ENCODE measurements at places on chromosomes 4 and X.

DNA sequence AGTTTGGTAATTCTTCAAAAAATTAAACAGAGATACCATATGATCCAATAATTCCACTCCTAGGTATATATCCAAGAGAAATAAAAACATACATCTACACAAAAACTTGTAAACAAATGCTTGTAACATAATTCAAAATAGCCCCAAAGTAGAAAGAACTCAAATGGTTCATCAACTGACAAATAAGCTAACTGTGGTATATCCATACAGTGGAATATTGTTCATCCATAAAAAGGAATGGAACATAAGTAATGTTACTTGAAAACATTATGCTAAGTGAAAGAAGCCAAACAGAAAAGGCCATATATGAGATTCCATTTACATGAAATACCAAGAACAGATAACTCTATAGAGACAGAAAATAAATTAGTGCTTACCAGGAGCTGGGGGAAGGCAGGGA is 13.4 kb downstream of the RBBP7 start:
- no peak for DNase-seq

DNA sequence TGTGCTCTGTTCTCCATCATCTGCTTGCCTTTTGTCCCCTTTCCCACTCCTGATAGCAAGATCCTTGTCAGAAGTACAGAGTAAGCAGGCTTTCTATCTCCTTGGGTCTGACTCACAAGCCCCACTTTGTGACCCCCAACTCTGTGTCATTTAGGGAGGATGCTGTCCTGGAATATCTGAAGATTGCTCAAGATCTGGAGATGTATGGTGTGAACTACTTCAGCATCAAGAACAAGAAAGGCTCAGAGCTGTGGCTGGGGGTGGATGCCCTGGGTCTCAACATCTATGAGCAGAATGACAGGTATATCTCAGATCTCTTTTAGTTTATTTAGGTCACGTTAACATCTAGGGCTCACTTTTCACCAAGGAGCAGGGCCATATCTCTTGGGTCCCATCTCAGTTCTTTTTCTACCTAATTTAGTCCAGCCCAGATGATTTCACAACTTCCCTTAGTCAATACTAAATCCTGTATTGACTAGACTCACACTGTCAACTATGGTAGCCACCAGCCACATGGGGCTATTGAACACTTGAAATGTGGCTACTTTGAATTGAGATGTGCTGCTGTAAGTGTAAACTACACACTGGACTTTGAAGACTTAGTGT is 64.3 kb downstream of the MSN start:
- DNase-seq: no peak

DNA sequence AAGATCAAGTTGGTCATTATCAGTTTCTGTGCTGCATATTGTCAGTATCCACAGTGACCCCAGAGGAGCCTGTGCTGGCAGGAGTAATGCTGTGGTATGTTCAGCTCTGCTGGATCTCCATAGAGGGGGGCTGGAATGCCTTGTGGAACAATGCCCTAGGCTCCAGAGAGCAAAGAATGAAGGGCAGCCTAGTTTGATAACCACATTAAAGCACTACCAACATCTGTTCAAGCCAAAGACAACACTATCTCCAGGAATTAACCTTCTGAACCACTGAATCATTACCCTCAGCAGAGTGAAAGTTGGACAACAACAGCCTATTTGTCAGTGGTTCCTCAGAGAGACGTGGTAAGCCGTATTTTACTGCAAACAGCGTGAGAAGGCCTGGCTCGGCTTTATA is 192.3 kb upstream of the CXorf66 start:
- DNase-seq: no peak

DNA sequence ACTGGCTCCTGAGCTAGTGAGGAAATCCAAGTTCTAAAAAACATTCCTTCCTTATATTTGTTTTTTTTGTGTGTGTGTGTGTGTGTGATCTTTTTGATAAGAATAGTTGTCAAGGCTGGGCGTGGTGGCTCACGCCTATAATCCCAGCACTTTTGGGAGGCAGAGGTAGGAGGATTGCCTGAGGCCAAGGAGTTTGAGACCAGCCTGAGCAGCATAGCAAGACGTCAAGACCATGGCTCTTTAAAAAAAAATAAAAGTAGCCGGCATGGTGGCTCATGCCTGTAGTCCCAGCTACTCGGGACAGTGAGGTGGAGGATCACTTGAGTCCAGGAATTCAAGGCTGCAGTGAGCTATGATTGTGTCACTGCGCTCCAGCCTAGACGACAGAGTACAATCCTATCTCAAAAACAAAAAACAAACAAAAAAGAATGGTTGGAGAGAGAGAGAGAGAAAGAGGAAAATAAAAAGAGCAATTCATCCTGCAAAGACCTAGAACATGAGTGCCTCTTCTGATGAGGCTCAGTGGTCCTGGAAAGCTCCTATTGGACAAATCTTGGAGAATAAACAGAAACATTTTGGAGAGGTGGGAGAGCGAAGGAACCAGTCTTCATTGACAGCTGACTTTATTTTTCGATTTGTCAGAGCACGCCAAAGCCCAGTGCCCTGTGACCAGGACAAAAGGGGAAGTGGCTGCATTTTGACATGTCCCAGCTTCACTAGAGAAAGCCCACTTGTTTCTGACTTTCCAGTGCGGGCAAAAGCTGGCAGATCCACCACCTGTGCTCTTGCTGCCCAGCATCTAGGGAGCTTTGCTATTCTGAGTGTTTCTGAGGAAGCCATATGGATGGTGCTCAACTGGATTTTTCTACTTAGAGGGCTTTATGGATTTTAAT is 244.7 kb downstream of the PALLD start:
- DNase-seq: no peak

DNA sequence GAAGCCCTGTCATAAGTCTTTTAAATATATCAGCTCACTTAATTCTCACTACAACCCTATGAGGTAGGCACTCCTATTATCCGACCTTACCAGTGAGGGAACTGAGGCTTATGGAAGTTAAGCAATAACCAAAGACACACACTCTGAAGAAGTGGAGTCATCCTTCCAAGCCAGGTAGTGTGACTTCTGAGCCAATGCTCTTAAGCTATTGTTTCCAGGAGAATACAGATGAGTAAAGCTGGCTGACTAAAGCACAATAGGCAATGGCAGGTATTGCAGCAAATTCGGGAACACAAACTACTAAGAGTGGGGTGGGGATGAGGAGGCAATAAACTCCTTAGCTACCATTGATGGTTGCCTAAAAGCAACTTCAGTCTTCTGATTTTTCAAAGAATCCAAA is 81.8 kb upstream of the KIT start:
- DNase-seq: no peak

- DNase-seq: no peak
These were observed 300.1 kb upstream of the SLC7A11 start for GRCh38 chr4:138542191-138542776.

DNA sequence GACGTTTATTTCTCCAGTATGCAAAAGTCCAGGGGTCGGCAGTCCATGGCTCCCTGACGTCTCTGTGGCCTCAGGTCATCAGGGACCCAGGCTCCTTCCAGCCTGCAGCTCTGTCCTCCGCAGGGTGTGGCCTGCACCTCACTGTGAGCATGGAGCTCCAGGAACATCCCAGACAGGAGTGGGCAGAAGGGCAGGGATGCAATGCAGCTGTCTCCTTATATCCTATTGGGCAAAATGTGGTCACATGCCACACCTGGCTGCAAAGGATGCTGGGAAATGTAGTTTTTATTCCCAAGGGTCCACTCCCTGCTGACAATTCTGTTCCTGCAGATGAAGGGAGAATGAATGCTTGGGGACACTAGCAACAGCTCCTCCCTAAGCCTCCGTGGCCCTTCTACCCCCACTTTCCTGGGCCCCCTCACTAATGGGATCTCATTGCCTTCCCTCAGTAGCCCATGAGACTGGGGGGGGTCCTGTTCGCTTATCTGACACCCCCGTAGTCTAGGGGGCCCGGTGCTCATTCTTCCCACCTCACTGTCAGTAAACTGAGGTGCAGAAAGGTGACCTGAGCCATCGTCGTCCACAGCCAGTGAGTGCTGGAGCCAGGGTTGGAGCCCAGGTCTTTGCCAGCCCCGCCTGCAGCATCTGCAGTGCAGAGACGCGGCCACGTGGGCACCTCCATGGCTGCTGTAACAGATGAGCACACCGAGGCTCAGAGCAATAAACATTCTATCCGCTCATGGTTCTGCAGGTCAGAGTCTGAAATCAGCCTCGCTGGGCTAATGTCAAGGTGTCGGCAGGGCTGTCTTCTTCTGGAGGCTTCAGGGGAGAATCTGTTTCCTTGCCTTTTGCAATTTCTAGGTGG is 5.9 kb upstream of the GRPEL1 start:
- no peak for DNase-seq

- peak; percentile 16 for DNase-seq
These were observed at the start of gene SNCA for GRCh38 chr4:89836897-89837384. SNCA (minus strand) TSS chr4:89837161; CDS start chr4:89835667, 1,494 bp downstream.

DNA sequence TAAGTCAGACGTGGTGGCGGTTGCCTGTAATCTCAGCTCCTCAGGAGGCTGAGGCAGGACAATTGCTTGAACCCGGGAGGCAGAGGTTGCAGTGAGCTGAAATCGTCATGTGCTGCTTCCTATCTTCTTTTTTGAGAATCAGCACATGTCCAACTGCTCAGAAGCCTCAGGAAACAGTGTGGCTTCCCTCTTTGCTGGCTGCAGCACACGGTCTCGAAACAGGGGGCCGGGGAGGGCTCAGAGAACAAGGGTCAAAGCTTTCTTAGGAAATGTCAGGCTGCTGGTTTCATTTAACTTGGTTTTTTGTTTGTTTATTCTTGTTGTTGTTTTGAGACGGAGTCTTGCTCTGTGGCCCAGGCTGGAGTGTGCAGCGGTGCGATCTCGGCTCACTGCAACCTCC is 31.3 kb downstream of the CRLF2 start:
- DNase-seq: no peak

- DNase-seq: no peak
These were observed 112.4 kb downstream of the CT47B1 start for GRCh38 chrX:120763269-120763668.

GRCh38 chr4:13558881-13559280 is 14.6 kb upstream of the NKX3-2 start:
- DNase-seq: no peak

GRCh38 chr4:109205186-109205585 is 97.3 kb downstream of the COL25A1 start:
- DNase-seq: no peak

- DNase-seq: no peak
These were observed 52.8 kb upstream of the TAB3 start for GRCh38 chrX:30941898-30942297.

DNA sequence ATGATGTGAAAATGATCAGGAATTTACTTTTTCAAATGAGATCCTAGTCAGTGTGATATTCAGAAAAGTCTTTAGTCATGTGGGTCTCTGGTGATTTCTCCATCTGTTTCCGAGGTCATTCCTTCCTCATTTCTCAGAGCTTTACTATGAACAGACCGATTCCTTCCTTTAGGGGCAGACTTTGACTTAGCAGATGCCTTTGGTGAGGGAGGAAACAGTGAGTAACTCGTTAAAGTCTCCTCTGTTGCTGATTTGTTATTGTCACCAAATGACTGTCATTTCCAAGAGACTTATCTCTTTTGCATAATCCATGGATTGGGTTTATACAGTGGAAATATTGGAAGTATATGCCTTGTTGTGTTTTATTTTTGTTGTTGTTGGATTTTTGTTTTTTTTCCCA is 76.2 kb upstream of the CD99 start:
- DNase-seq: no peak

GRCh38 chr4:175762582-175762981 is 49.5 kb downstream of the GPM6A start:
- no peak for DNase-seq

DNA sequence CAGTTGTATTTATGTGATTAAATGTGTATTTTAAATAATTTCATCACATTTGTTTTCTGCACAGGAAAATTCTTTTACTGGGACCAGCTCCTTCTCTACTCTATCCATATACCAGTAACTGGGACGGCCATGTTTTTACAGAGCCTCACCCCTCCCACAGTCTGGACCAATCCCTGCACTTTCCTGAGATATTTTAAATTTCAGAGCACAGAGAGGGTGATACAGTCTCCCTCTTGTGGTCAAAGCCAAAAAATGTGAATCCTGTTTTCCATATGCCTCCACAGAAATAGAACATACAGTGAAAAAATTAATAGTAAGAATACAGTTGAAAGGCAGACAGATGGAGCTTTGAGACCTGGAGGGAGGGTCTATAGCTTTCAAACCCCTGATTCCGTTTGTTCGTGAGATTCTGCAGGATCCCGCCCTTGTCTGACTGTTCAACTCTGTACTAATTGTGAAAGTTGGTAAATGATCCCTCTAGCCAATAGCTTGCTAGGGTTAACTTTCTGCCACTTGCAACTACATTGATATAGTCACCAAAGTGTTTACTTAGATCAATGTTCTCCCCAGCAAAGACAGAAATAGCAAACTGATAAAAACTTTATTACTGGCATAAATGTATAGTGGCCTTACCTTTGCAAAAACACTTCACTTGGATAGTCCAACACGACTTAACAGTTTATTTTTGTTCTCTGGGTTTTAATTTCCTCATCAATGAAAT is 172.2 kb downstream of the PPARGC1A start:
- DNase-seq: no peak

- no peak for DNase-seq
These were observed 51.7 kb downstream of the SLC7A11 start for GRCh38 chr4:138190452-138190858.

- DNase-seq: no peak
These were observed 35.7 kb downstream of the PACRGL start for GRCh38 chr4:20735931-20736330.

DNA sequence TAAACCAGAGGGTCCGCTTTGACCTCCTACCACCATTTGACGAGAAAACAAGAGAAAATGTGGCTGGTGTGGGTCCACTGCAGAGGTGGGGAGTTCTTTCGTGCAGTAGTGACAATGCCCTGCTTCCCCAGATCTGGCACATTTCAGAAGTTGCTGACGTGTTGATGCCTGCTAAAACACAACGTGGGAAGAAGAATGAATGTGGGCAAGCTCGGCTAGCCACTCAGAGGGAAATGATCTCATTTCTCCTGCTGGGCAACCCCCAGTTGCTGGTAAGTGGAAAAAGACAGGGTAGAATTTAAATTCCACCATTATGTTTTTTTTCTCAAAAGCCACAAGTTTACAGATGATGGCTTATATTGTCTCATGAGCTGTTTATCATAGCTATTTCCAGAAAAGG is 77.9 kb downstream of the LUZP4 start:
- DNase-seq: no peak

GRCh38 chrX:47172549-47172948 is 21.1 kb upstream of the UBA1 start:
- no peak for DNase-seq

GRCh38 chr4:170089274-170089667 is 485 bp downstream of the AADAT start:
- peak; percentile 35 for DNase-seq
